ENCODE measurements at places on chromosomes 5 and 9.
A peak's percentile ranks its signal among the peaks of the same experiment; 100 is the strongest.

DNA sequence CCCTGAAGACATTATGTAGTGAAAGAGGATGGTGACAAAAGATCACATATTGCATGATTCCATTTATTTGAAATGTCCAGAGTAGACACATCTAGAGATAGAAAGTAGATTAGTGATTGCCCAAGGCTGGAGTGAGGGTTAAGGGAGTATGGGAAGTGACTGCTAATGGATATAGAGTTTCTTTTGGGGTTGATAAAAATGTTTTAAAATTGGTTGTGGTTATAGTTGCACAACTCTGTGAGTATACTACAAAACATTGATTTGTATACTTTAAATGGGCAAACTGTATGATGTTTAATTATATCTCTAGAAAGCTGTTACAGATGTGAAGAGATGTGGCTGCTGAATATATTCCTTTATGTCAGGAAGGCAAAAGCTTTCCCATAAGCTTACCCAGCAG is 202.8 kb downstream of the CCDC171 start:
- DNase-seq: no peak

GRCh38 chr5:74875994-74876791 is 10.0 kb upstream of the FAM169A start:
- no peak for DNase-seq

- no peak for DNase-seq
Observed at GRCh38 chr9:117555964-117556629, 141.2 kb upstream of the ASTN2 start.

- DNase-seq: peak; percentile 33
Observed at GRCh38 chr9:121059998-121060636, 10.0 kb upstream of the C5 start.

DNA sequence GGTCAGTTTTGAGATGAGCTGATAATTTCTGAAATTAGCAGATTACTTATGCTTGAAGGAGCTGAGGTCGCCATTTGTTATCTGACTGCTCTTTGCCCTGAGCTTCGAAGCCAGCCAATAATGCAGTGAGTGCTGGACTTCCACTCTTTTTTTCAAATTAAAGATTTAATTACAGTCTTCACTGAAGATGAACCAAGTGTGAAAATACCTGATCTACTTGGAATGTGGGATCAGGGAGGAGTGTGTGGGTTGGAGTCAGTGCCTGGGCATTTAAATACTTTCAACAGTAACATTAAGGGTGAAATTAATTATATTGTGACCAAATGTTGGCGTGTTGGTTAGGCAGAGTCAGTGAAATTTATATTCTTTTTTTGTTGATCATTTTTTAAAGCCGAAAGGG is 23.9 kb upstream of the DMRT3 start:
- no peak for DNase-seq

- no peak for DNase-seq
Observed at GRCh38 chr9:125842242-125842641, 95.1 kb downstream of the PBX3 start.

- DNase-seq: no peak
Observed at GRCh38 chr5:7492371-7492770, 96.4 kb downstream of the ADCY2 start.
